ENCODE measurements at places on chromosomes 3 and 15. TPM values are rescaled to one million over a fixed set of nuclear protein-coding genes. Genes with fewer than 3 reads are reported as not detected.

CHRD gene
- not detected for total RNA-seq

FEZF2 gene
- not detected for total RNA-seq

FBXO40 gene
- total RNA-seq, result not detected

SLCO2A1 gene
- 0.59 TPM for total RNA-seq

FETUB gene
- 0.47 TPM for total RNA-seq

CPB1 gene
- not detected for total RNA-seq

ARRDC4 gene
- total RNA-seq, result 39.8 TPM

GRCh38 chr15:34038871-34039789, at the start of gene AVEN:
AVEN (minus strand) TSS chr15:34039204; CDS start chr15:34039046, 158 bp downstream.
- DNase-seq, result peak; percentile 39

DNA sequence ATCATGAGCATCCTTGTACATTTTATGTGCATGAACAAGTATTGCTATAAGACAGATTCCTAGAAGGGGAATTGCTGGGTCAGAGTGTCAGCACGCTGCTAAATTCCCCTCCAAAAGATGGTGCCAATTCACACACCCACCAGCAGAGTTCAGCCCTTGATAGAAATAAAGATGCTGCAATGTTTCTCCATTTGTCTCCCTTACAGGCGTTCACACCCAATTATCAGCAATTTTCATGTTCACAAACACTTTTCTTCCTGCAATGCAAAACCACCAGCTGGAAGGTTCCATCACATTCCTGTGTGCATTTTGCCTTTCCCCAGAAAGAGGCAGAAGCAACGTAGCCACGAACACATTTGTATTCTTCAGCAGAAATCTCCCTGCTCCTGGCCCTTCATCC, 3.3 kb upstream of the TAMM41 start:
- DNase-seq, result no peak

GRCh38 chr3:35968043-35968622, 328.8 kb downstream of the ARPP21 start:
- no peak for DNase-seq

GRCh38 chr3:5188419-5189221, 1.1 kb downstream of the EDEM1 start:
- peak; percentile 53 for DNase-seq

DNA sequence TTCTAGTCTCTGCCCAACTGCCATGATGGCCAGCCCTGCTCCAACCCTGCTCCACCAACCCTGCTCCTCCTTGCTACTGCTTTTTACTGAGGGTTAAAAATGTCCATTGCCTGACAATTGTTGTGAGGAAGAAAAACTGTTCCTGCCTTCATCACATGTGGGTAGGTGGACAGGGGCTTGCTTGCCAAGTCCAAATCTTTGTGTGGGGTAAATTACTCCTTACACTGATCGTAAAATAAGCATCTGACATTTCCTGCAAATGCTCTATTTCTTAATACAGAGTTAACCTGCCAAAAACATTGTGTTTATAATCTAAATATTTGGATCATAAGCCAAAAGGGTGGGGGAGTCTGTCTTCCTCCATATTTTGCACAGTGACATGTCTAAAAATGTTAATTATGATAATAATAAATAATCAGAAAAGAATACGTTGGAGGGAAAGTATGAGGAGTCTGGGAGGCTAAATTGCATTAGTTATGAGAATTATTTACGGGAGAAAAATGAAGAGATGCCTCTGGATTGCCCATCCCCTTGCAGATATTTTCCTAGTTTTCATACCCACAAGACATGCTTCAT, 242.5 kb upstream of the TBL1XR1 start:
- DNase-seq, result no peak

- no peak for DNase-seq
Observed at GRCh38 chr3:114052216-114052615, 4.1 kb downstream of the CCDC191 start.

- DNase-seq, result peak; percentile 9
Observed at GRCh38 chr3:81419228-81419627, 342.2 kb downstream of the GBE1 start.

GRCh38 chr3:188397766-188398705, 244.1 kb downstream of the LPP start:
- no peak for DNase-seq

- no peak for DNase-seq
Observed at GRCh38 chr3:43018246-43018645, 39.1 kb downstream of the GASK1A start.

DNA sequence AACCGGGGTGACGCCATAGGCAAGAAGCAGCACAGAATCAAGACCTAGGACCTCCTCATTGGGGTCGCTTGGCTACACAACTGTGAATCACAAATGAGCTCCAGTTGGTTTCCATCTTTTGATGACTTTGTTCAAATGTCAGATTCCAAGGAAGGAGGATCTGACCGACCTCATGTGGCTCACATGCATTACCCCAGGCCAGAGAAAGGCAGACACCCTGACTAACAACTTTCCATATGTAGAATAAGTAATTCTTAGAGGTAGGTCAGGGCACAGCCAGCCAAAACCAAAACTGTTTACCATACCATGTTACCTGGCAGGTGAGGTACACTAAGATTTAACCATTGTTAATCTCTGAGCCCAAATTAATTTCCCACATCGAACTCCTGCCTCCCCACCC, 96.5 kb downstream of the CCNL1 start:
- no peak for DNase-seq

DNA sequence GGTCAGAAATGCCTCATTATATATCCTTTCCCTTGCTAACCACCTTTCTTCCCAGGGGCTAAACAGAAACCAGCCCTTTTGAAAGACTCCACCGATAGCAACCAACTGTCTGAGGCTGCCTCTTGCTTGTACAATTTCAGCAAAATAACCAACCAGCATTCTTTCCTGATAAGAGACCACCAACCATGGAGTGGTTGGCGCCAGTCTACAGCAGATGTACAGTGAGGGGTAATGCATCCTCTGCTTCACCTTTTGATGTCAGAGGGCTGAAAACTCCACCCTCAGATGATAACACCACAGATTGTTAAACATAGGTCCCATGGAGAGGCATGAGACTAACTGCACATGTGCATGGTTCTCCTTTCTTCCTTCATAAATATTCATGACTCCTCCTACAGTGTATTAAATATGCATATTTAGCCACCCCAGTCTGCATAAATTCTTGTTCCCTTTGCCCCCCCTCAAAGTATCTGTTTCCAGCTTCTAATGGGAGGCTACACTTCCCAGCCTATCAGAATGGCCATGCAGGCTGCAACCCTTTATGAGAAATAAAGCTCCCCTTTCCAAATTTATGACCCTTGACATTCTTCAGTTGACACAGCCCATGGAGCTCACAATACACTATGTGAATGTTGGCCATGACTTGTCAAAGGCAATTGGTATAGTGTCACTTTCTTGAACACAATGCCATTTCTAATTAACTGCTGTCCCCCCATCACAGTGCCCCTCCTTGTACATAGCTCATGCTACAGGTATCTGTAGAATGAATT, 48.3 kb downstream of the GABRB3 start:
- DNase-seq, result no peak

DNA sequence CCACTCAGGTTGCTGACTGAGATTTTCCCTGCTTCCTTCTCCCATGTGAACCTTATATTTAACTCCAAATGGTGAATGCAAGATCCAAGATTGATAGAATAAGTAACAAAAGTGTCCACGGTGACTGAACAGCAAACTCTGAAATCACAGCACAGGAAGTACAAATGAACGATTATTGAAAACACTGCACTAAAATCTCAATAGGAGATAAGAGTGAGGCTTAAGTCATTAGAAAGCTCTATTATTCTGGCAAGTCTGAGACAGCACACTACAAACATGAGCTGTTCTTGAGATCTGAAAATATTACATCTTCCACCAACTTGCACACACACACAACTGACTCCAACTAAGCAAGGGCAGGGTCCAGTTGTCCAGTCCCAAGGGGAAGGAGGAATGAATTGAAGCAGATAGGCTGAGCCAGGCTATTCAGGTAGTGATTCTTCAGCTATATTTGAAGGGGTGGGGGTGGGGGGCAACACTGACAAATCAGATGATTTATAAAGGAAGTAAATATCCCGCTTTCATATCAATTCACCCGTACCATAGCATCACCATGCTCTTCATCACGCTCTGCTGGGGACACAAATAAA, 2.9 kb downstream of the ZNF385D start:
- DNase-seq, result no peak

GRCh38 chr15:70083946-70084345, 13.8 kb downstream of the TLE3 start:
- DNase-seq, result no peak

DNA sequence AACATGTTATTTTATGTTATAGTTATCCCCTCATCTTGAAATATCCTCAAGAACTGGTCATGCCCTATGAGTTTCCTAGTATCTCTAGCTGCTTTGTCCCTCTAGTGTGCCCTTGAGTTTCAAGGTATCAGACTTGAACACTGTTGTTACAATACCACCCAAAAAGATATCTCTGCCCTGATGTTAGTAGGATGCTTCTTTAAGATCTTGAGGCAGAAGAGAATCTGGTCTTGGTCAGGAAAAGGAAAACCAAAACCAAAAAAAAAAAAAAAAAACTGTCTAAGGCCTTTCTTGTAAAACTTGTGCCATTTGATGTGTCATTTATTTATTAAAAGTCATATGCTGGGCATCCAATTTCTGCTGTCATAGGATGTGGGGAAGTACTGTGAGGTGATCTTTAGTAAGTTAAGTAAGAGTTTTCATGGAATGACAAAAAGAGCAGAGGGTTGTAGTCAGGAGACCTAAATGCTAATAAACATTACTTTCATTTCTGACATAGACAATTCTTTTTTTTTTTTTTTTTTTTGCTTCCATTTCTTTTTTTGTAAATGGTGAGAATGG, 229.7 kb downstream of the NECTIN3 start:
- DNase-seq, result no peak
